Stimulated activated naive B cell treated with anti-CD40 and anti-IgM and Interleukin-4, amounts not matched to agents 10 μg/mL and 1 μg/mL and 100 μg/mL, for 72 hours (primary cell): ENCODE measurements at places on chromosomes 2 and 18.

DNA sequence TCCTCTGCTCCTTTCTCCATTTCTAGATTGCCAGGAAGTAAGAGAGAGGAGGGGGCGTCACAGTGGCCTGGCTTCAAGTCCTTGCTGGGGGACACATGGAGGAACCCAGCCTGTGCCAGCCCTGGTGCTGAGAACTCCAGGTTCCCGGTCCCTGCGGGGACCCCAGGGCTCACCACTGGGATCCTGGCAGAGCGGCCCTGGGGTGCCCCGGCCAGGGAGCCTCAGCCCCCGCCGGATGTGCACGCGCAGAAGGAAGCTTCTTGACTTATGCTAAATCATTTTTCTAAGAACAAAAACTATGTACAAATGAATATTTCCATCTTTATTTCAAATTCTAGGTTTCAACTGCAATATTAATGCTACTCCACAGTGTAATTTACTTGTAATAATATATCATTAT lies 82.6 kb upstream of the SP3 start:
- DNase-seq, result no peak

- DNase-seq, result no peak
These were observed 22.7 kb upstream of the ACTG2 start for GRCh38 chr2:73870084-73870483.

DNA sequence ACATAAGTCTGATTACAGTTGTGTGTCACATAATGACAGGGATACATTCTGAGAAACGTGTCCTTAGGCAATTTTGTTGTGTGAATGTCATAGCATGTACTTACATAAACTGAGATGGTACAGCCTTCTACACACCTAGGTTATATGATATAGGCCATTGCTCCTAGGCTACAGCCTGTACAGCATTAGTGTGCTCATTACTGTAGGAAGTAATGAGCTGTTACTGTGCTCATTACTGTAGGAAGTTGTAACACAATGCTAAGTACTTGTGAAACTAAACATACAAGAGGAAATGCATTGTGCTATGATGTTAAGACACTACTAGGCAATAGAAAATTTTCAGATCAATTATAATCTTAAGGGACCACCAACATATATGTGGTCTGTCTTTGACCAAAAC lies 72.8 kb downstream of the UPP2 start:
- DNase-seq, result no peak

DNA sequence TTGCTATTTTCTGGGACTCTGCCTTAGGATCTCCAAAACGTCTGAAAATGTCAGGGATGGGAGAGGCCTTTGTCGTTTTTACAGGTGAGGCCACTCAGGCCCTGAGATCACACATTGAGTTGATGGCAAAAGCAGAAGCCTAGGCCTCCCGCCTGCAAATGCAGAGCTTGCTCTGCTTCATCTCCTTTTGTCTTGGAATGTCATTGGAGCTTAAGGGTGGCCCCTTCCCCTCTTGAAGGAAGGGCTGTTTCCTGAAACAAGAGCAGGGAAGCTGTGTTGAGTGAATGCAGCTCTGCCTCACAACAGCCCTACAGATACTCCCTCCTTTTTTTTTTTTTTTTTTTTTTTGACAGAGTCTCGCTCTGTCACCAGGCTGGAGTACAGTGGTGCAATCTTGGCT lies 123.5 kb downstream of the GLI2 start:
- DNase-seq, result no peak

DNA sequence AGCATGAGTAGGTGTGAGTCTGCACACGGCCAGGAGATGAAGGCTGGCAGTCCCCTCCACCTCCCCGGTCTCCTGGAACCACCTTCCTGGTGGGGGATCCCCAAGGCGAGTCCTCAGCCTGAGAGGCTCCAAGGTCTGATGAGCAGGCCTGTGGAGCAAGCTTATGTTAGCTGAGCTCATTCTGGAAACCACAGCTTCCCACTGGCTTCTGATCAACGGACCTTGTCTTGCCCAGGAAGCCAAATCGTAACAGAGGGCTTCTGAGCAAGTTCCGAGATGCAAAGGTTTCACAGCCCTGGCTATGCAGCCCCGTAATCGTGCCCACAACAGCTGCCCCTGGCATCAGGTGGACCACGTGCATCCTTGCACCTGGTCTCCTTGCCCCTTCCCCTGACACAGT lies 28.8 kb upstream of the GPR55 start:
- peak; percentile 20 for DNase-seq

GRCh38 chr2:240775905-240776304 lies 44.1 kb downstream of the KIF1A start:
- no peak for DNase-seq

- DNase-seq, result no peak
These were observed 148.3 kb upstream of the HDAC4 start for GRCh38 chr2:239548965-239549595.

DNA sequence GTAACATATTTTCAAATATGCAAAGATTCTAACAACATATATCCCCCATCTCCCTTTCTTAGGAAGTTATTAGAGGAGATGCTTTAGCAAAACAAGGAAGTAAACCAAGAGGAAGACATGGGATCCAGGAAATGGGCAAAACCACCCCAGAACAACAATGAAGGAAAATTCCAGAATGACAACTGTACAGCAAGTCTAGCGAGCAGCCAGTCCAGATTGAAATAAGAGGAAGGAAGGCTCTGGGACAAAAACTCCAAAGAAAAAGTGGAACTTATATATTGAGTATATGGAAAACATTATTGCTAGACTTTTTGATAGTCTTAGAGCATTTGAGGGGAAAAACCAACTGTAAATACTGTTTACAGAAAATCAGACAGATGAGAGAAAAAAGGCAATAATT lies 2.9 kb upstream of the ARPC2 start:
- no peak for DNase-seq

- no peak for DNase-seq
These were observed 166.3 kb downstream of the NRP2 start for GRCh38 chr2:205848601-205849000.

- DNase-seq, result no peak
These were observed 70.8 kb downstream of the QPCT start for GRCh38 chr2:37415128-37415820.

DNA sequence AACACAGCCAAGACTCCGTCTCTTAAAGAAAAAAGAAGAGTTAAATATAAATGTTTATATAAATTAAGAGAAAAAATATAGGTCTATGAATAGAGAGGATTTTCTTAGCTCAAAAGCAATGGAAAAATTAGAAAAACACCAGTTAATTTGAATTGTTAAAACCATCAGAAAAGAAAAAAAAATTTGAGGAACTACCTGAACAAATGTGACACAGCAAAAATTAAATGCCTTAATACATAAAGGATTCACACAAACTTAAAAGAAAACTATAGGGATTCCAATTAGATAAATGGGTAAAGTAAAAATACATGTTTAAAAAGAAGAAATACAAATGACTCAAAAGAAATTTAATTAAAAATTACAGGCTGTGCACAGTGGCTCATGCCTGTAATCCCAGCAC lies 147.9 kb upstream of the DNMT3A start:
- no peak for DNase-seq

DNA sequence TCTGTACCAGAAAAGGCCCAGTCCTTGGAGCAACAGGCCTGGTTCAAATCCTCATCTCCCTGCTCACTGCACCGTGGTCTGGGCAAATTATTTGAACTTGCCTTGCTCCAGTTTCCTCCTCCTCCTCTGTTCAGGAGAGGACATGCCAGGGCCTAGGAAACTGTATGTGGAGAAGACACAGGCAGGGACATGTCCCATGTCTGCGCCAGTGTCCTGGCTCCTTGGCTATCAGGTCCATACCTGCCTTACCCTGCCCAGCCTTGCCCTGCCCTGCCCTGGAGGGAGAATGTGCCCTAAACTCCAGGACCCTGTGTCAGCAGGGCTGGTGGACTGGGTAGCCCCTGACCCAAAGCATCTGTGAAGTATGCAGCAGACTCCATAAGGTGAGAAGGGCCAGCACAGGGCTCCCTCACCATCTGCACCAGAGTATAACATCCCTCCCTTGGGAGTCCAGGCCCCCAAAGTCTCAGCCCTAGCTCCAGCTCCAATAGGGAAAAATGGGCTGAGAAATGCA lies 165.3 kb downstream of the GALNT1 start:
- no peak for DNase-seq

- DNase-seq, result no peak
These were observed 52.2 kb downstream of the FAM178B start for GRCh38 chr2:96934182-96934495.

DNA sequence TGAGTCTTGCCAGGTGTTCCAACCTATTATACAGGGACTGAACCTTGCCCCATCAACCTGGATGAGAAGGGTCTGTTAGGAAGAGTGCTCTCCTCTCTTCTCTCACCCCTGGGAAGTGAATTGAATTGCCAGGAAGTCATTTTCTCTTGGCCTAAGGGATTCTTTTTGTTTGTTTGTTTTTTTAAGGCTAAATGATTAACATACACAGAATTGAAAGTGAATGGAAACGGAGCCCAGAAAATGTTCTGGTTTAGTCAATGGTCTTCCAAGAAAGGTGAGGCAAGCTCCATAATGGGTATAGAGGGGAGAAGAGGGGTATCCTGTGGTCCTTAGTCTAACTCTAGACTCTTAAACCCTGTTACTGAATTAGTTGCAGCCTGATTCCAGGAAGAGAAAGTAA lies 189.1 kb downstream of the FSHR start:
- no peak for DNase-seq

DNA sequence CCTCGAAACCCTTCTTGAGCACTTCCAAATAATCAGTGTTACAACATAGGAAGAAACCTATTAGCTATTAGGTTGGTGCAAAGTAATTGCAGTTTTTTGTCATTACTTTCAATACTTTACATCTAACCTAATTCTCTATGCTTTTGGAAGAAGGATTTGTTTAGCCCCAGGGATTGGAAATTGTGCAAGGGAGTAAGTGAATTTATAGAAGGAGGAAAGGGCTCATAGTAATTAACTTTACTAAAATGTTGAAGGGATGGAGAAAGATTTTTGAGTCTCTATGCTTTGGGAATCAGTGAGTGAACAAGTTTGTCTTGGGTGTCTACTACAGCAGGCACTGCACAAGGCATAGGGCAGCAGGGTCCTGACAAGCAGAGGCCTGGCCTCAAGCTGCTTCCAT lies 261.1 kb downstream of the EN1 start:
- DNase-seq, result no peak

DNA sequence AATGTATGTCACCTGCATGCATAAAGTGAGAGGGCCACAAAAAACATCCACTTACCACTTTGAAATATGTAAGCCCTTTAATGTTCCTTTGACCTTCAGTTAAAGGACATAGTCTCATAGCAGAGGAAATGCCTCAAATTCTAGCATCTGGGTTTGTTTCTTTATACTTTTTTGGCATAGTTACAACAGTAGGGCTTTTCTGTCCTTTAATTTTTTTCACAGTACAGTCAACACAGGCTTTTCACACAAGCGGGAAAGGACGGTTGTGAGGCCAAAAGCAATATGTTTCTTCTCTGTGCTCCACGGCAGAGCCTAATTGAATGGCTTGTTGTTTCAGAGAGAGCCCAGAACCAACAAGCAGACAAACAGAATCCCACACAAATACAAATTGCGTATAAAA lies 57.6 kb downstream of the CRIM1 start:
- no peak for DNase-seq

DNA sequence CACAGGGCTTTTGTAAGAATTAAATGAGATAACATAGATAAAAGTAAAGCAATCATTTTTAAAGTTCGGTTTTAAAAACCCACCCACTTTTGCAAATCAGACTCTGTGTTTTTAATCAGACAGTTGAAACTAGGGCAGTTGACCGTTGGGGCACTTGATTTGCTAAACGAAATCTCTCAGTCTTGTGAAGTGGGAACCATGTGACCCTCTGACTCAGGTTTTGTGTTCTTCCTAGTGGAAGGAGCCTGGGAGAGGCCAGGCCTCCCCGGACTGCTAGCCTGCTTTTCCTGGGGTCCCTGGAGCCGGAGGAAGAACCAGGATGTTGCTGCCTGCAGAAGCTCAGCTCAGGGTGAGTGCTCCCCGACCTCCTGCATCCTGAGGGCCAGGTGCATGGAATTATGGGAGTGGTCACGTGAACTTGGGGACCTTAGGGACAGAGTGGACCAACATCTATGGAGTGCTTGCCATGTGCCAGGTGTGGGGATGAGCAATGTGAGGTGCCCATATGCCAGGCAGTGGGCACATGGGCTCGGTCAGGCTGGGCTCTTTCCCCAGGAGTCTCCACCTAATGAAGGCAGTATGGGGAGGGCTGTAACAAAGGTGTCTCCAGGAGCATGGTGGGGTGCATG lies 3.9 kb downstream of the C2orf72 start:
- DNase-seq, result no peak

- DNase-seq, result peak; percentile 92
These were observed at the start of gene ITSN2 for GRCh38 chr2:24360050-24360962. Gene ITSN2 (minus strand): TSS chr2:24360536. CDS start chr2:24328082, 32,454 bp downstream.
